RPMI8226 (cell line): ENCODE measurements at places on chromosomes 5 and 9.

- DNase-seq = no peak
Observed at GRCh38 chr9:24041160-24041690, 215.2 kb upstream of the ELAVL2 start.

GRCh38 chr9:117164512-117164911, 250.3 kb downstream of the ASTN2 start:
- DNase-seq = no peak

DNA sequence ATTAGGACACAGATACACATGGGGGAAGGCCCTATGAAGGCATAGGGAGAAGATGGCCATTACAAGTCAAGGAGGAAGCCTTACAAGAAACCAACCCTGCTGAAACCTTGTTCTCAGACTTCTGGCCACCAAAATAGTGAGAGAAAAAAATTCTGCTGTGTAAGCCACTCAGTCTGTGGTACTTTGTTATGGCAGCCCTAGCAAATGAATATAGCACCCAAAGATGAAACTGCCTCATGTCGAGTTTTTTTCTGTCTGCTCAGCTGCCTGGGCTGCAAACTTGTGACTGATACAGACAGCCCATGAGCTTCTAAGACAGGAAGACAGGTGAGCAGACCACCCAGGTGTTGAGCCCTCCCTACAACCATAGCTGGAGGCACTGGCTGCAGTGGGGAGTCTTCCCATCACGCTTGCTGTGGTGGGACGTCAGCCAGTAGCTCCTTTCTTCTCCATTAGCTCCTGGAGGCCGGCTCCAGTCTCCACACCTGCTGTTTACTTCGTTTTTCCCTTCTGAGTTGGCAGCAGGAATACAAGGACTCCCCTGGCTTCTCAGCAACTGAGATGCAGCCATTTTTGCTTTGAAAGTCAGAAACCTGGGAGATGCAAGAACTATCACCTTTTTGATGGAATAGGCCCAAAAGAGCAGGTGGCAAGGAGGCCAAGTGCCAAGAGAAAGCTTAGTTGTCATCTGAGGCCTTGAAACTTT, 164.9 kb downstream of the SEMA6A start:
- DNase-seq = peak; percentile 89

DNA sequence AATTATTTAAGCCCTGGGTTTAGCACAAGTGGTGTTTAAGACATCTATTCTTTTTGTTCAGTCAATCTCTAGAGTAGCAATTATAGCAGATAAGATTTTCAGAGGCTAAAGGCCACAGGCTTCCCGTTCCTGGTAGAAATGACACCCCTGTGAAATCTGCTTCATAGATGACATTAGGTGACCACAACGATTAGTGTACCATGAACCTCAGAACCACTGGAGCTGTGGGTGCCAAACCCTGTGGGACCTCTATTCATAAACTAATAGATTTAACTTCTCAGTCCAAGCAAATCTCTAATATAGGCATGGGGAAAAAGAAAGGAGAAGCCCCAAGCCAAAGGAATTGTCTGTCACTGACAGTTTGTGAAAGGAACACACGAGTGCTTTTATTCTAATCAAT, 207.4 kb downstream of the ARRDC3 start:
- no peak for DNase-seq

GRCh38 chr5:32230356-32231099, 56.4 kb upstream of the GOLPH3 start:
- no peak for DNase-seq

- DNase-seq = no peak
Observed at GRCh38 chr9:135230386-135230765, 142.9 kb downstream of the OLFM1 start.

DNA sequence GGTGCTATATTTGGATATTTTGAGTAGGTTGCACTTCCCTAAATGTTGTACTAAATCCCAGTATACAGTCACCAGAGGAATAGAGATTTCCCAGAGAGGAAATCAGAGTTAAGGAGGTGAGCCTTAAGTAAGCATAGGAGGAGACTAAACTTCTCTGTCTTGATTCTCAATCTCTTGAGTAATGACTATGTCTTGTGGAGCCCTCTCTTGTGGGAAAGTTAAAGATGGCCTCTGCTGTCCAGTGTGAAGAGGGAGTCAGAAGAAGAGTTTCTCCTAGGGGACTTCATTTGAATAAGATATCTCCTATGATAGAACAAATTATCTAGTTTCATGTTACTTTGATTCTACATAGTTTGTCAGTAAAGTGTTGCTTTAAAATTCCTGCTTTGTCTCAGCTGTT, 502.5 kb downstream of the PDE4D start:
- DNase-seq = no peak
